GDM1 (cell line): ENCODE measurements at places on chromosomes 5 and 9.

GRCh38 chr9:15354713-15355112 lies 47.7 kb upstream of the TTC39B start:
- no peak for DNase-seq

- DNase-seq, result no peak
Measured at GRCh38 chr5:27434335-27434734, 395.9 kb upstream of the CDH9 start.

GRCh38 chr9:125444956-125445506 lies 183.4 kb downstream of the GAPVD1 start:
- no peak for DNase-seq

GRCh38 chr5:177510567-177511053 lies 984 bp upstream of the DOK3 start:
- DNase-seq, result no peak

DNA sequence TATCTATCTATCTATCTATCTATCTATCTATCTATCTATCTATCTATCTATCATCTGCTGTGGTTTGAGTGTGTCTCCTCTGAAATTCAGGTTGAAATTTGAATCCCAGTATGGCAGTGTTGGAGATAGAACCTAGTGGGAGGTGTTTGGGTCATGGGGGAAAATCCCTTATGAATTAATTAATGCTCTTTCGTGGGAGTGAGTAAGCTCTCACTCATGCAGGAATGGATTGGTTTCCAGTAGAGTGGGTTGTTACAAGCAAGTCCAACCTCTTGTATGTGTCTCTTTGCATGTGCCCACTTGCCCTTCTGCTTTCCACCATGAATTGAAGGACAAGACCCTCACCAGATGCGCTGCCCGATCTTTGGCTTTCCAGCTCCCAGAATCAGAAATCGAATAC lies 113.0 kb downstream of the ANXA1 start:
- DNase-seq, result no peak

DNA sequence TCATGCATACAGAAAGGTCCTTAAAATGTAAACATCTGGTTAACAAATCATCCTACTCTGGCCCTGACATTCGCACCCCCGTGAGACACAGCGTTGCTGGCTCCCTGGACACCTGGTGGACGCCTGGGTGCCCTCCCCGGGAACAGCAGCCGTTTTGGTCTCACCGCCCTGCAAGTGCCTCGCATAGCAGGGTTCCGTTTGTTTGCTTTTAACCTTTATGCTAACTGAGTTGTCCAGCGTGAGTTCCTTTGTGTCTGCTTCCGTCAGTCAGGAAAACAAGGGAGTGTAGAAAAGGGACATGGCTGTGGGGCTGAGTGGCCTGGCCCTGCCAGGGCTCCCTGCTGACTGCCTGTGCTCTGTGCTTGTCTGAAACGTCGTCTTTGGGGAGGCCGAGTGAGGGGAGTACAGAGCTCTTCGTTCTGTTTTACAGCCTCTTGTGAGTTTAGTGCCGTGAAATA lies 91.8 kb upstream of the CACNA1B start:
- no peak for DNase-seq

DNA sequence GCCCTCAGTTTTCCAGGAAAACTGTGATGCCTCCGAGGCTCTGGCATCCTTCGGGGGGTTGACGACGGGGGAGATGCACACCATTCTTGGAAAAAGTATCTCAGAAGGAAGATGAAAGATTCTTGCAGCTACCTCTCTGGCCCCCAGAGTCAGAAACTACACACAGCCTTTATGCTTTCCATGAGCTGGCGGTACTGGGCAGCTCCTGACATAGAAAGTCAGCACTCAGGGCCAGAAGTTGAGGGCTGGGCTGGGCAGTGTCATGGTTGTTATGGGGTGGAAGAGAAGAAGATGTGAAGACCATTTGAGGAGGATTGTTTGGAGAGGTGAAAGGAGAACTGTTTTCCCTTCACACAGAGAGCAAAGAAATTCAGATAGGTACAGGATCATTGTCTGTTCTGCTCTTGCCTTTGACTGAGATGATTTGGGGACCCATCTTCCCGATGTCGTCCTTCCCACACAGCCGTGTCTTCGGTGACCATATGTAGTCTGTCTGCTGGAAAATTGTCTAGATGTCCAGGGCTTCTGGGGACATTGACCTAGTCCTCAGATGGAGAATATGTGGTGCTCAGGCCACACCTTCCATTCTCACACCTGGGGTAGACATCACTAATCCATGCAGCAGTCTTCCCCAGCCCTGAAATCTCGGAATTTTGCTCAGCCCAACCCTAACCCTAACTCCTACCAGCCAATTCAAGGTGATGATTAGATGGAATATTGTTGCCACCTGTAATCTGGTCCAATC lies 237.1 kb downstream of the CACNA1B start:
- no peak for DNase-seq

DNA sequence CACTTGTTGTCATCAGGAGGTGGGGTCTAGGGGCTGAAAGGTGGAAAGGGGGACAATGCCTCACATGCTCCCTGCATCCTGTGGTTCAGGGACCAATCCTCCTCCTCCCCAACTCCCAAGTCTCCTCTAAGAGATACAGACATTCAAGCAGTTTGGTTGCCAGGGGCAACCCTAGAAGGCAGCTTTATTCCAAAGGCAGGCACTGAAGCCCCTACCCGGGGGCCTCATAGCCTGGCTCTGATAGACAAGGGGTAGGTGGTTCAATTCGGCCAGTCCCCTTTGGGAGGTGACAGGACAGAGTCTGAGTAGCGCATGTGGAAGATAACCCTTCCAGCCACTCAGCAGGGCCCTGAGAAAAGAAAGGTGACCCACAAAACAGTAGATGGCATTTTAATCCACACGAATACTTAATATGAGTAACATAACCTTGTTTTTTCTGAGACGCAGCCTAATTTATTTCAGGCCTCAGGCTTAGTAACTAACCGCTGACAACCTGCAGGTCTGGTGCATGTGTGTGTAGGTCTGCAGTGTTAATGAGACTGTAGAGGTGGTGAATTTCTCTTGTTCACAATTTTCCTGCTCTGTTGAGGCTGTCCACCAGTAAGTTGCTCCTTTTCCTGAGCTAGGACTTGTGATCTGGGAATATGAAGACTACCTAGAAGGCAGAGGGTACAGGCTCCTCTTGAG lies 31.3 kb upstream of the HSPA9 start:
- no peak for DNase-seq

- DNase-seq, result no peak
Measured at GRCh38 chr5:33629999-33630398, 189.2 kb downstream of the TARS1 start.

GRCh38 chr9:90044263-90044662 lies 439.5 kb downstream of the GADD45G start:
- DNase-seq, result no peak

GRCh38 chr5:139772927-139773690 lies 22.5 kb upstream of the PSD2 start:
- DNase-seq, result no peak

GRCh38 chr9:36110434-36110833 lies 26.1 kb upstream of the GLIPR2 start:
- DNase-seq, result no peak

GRCh38 chr5:122738088-122738487 lies 36.8 kb upstream of the SNX2 start:
- no peak for DNase-seq

GRCh38 chr9:18855656-18856055 lies 177.4 kb downstream of the SAXO1 start:
- DNase-seq, result no peak

- DNase-seq, result peak; percentile 76
Measured at GRCh38 chr5:143222287-143223231, 180.9 kb downstream of the NR3C1 start.

DNA sequence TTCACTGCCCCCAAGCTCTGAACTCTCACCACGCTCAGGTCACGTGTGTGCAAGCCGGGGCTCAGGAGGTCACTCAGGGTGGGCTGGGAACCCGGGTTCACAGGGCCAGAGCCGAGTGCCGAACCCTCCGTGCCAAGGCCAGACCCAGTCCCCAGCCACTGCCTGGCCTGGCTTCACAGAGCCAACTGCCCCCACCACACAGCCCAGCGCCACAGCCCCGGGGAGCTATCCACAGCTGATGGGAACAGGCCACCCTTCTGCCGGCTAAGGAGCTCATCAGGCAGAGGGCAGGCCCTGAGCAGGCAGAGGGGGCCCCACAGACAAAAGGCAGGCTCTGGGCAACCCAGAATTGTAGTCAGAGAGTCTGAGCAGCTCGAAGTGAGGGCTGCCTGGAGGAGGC lies 117.0 kb downstream of the VAV2 start:
- DNase-seq, result no peak

DNA sequence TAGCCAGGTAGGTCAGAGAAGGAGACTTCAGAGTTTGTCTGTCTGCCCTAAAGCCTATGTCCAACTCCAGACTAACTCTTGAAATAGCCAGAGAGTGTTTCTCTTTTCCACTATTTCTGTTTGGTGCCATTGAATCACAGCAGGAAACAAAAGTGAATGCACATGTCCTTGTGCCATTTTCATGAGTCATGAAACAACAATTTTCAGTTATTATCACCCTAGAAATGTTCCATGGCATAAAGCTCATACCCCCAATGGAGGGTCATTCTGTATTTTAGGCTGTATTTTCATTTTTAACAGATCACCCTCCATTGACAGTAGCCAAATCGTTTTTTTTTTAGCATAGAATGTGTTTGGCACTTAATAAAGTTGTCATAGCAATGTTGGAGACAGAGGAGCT lies 124.7 kb downstream of the PAPPA start:
- no peak for DNase-seq

DNA sequence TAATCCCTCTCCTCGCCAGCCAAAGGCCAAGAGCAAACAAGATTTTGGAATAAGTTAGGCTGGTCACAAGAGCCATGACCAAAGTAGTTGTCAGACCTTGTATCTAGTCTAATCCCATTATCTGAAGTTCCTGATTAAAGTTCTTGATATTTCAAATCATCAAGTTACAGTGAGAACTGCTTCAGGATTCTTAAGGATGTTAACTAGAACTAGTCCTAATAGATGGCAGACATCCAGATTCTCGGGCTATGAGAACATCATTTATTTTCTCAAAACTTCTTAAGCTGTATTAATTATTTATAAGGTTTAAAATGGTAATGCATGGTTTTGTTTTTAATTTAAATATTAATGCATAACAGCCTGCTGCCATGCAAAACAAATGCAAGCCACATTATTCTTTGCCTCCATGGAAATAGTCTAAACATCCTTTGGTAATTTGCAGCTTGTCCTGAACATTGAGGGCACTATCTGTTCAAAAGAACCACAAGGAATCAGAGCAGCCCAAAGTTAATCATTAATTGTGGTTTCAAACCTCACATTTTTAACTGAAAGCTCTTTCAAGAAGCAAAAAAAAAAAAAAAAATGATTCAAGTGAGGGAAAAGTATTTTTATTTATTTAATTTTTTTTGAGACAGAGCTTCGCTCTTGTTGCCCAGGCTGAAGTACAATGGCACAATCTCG lies 95.1 kb downstream of the TTC39B start:
- no peak for DNase-seq

DNA sequence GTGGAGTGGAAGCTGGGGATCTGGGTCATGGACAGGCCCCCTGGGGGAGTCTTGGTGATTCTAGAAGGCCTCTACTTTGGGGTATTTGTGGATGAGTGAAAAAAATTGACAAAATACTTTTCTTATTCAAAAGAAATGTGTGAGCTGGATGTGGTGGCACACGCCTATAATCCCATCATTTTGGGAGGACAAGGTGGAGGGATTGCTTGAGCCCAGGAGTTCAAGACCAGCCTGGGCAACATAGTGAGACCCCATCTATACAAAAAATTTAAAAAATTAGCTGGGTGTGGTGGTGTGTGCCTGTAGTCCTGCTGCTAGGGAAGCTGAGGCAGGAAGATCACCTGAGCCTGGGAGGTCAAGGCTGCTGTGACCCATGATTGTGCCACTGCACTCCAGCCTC lies 6.6 kb upstream of the NCS1 start:
- DNase-seq, result no peak

DNA sequence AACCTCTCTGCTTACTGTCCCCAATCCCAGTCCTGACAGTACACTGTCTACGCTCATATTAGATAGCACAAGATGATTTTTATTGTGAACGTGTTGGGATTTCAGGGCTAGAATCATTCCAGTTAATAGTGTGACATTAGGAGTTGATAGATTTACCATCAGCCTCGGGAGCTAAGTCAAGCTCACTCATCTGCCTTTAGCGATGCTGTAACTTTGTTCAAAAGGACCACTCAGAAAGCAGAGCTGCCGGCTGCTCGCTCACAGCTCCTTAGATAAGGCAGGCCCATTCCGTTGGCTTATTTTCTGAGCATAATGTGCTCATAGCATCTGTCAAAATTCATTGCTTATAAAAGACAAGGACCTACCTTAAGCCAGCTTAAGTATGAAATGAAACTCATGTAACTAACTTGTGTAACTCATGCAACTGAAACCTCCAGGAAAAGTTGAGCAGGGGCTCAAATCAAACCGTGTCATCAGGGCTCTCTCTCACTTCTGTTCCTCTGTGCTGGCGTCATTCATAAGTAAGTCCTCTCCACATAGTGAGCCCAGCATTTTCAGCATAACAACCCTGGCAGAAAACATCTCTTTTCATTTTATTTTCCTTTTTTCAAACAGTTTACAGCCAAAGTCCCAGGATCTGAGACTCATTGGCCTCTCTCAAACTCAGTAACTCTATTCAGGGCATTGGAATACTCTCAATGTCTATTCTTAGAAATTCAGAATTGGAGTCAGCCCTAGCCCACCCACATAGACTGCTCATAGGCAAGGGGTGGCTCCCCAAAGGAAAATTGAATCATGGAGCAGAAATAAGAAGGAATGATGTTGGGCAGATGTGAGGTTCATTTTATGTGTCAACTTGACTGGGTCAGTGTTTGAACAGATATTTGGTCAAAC lies 208.8 kb downstream of the MAN2A1 start:
- no peak for DNase-seq

GRCh38 chr9:87882627-87883026 lies at the start of gene SPATA31E1:
Gene SPATA31E1 (plus strand): TSS chr9:87882877. CDS start chr9:87882892, 15 bp downstream.
- DNase-seq, result no peak

- DNase-seq, result no peak
Measured at GRCh38 chr5:41787265-41787664, 83.0 kb downstream of the OXCT1 start.

GRCh38 chr9:107274953-107275422 lies 8.1 kb upstream of the RAD23B start:
- no peak for DNase-seq

DNA sequence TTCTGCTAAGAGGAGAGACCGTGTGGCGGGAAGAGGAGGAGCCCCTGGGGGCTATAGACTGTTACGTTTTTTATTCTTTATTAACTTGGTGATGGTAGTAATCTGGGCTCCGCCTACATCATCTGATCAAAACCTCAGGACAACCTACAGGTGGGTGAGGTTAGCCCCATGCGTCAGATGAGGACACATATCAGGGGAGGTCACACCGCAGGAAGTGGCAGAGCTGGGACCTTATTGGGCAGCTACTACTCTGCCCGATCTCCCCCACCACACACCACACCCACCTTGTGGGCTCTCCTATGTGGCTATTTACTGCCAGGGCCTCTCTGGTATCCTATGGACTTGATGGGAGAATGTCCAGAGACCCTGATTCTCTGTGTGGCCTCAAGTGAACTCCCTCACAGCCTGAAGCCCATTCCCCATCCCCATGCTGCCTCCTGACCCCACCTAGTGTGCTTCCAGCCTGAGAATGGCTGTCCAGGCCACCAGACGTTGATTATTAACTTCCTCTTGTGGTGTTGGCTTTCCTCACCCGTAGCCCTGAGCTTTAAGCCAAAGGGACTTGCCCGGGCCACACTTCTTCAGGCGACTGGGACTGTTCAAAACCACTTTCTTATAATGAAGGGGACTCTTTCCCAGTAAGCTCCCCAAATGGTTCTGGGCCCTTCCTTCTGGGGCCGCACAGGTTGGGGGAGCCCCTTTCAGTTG lies 8.2 kb downstream of the UNC5A start:
- DNase-seq, result no peak

- no peak for DNase-seq
Measured at GRCh38 chr5:53360811-53361210, 119.6 kb upstream of the FST start.

- no peak for DNase-seq
Measured at GRCh38 chr5:16756692-16757091, 139.9 kb upstream of the RETREG1 start.
